Activated effector memory CD4-positive, alpha-beta T cell treated with anti-CD3 and anti-CD28 coated beads, Interleukin-2, amount 50 U/mL, for 16 hours (primary cell): ENCODE measurements at places on chromosomes 7 and 10.

GRCh38 chr10:85537561-85537960 is 829.0 kb downstream of the GRID1 start:
- DNase-seq = no peak

GRCh38 chr7:28071570-28071969 is 109.0 kb downstream of the JAZF1 start:
- no peak for DNase-seq

GRCh38 chr10:90805206-90805605 is 52.6 kb downstream of the HTR7 start:
- DNase-seq = no peak

GRCh38 chr10:22346096-22346661 is 883 bp downstream of the SPAG6 start:
- DNase-seq = no peak

DNA sequence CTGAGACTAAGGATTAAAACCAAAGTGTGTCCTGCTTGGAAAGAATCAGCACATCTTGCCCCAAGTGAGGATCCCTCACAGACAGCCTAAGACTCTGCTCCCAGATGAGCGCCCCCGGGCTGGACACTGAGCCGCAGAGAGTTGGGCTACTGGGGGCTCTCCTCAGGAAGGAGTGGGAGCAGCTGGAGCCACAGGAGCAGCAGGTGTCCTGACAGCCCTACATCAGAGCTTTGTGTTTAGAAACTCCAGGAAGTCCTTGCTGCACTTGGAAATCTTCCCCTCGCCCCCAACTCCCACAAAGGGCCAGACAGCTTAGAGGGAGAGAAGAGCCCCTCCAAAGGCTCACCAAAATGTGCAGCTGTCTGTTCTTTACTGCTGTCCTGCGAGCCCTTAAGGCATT is 172.2 kb downstream of the HERPUD2 start:
- DNase-seq = no peak

GRCh38 chr10:77622889-77623291 is 14.7 kb downstream of the KCNMA1 start:
- no peak for DNase-seq
